ENCODE measurements at places on chromosomes 3 and 15. TPM values are rescaled to one million over a fixed set of nuclear protein-coding genes. Genes with fewer than 3 reads are reported as not detected.
A peak's percentile ranks its signal among the peaks of the same experiment; 100 is the strongest.

- peak; percentile 41 for DNase-seq
These were observed 61.9 kb upstream of the TLE3 start for GRCh38 chr15:70159713-70160009.

NMNAT3 gene
- total RNA-seq, result 9.7 TPM

MTMR10 gene
- total RNA-seq, result 27.5 TPM

GRCh38 chr15:78284758-78285157 is 14.7 kb downstream of the SKIC8 start:
- no peak for DNase-seq

DNA sequence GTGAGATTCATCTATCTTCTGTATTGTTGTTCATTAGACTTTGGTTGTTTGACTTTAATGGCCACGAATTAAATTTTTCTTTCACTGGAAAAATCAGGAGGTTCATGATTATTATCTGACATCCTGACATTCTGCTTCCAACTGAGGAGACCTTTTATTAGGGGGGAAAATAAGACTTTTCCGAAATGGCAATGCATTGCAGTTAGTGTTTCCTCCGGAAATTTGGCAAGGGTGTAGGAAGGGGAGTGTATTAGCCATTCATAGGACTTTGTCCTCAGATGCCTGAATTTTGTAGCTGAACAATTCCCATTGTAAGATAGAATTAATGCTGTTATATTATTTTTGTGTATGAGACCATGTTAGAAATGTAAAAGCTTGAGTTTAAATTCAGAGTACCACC is 450.6 kb upstream of the TGFBR2 start:
- DNase-seq, result no peak

DNA sequence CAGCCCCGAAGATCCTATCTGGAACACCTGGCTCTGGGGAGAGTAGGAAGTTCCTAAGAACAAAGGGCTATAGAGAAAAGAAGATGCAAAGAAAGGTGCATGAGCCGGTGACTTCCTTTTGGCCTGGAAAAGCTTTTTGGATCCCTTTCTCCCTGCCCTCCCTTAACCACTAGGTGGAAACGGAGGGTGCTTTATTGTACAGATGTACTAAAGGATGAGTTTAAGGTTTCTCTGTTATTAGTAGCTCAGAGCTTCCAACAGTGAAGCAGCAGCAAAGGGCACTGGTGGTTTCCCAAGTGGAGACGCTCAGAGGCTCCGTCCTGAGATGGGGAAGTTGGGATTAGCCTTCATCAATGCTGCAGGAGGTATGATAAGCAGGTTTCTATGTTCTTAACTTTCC is 5.9 kb upstream of the ADGRG7 start:
- DNase-seq, result no peak

DNA sequence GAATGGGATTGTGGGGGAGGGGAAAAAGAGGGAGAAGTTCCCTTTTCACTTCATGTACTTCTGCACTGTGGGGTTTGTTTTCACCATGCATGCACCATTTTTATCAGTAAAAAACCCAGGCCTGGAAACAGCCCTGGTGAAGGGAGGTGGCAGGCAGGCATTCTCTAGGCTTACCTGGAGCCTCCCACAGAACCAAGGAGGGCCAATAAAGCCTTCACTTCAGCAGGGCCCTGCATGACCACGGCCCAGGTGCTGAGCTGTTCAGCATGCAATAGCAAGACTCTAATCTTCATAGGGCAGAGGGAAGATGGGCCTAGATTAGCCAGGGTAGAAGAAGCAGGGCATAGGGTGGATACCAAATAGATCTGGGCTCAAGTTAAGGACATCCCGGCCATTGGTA is 49.6 kb downstream of the SCN5A start:
- peak; percentile 9 for DNase-seq

REC114 gene
- not detected for total RNA-seq

DNA sequence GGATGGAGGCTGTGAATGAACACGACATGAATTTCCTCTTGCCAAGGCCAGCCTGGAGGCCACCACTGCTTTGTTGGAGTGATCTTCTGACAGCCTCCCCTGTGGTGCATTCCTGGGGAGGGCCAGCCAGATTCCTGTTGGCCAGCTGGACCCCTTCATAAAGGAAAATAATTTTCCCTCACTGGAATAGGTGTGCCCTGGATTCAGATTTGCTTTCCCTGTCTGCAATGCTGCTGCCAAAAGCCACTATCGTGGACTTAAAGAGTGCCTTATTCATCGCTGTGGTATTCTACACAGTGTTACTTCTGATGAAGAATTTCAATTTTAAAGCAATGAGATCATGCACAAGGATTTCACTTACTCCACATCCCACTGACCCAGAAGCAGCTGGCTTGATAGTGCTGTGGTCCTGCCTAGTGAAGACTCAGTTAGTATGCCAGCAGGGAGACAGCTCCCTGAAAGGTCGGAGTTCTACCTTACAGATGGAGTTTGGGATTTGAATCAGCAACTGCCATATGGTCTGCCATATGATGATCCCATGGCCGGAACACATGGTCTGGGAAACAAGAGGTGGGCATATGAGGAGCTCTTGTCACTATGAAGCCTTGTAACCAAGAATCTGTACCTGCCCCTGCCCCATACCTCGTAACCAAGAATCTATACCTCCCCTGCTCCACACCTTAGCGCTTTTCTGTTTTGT is 145.2 kb downstream of the KLF13 start:
- DNase-seq, result no peak

- no peak for DNase-seq
These were observed 115.2 kb upstream of the TSC22D2 start for GRCh38 chr3:150292891-150293290.

SNX4 gene
- total RNA-seq, result 20.6 TPM

IQCH gene
- 0.94 TPM for total RNA-seq

All from cardiac septum (tissue), 1 donor.